Activated T-cell treated with anti-CD3 and anti-CD28 coated beads, Interleukin-2, amount 50 U/mL, for 48 hours (primary cell): ENCODE measurements at places on chromosomes 6 and 20.

- DNase-seq = no peak
Observed at GRCh38 chr6:4466769-4467480, 309.3 kb upstream of the CDYL start.

DNA sequence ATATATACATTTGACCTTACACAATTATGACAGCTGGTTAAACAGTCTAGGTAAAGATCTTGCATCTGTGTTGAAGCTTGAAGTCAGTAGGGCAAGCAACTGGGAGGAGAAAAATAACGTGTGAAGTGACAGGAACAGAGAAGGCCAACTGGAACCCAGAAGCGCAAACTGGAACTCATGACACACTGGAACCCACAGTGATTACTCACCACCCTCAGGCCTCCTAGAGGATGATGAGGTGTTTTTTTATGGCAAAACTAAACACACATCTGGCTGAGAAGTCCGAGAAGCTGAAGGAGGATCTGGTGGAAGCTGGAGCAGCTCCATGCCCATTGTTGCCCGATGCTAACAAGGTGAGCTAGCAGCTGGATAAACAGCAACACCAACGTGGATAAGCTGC, 108.1 kb downstream of the TMEM200A start:
- no peak for DNase-seq

GRCh38 chr20:61692479-61692878, 373.2 kb downstream of the TAF4 start:
- no peak for DNase-seq

DNA sequence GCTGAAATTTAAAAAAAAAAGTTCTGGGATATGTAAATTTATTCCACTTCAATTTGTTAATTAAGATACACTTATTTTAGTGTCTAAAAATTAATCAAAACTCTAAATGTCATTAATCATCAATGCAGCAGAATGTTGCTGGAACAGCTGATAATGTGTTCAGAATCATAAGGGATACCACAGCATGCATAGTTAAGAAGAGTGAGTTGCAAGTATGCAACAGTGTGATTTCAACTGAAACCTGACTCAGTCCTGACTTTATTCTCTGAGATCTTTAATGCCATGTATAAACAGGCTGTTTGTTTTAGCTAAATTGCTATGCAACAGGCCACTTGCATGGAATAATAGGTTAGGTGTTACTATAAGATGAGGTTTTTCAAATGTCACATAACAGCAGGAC, 1.4 kb downstream of the GRIK2 start:
- no peak for DNase-seq

- DNase-seq = no peak
Observed at GRCh38 chr6:143859891-143860660, 4.2 kb upstream of the ZC2HC1B start.

DNA sequence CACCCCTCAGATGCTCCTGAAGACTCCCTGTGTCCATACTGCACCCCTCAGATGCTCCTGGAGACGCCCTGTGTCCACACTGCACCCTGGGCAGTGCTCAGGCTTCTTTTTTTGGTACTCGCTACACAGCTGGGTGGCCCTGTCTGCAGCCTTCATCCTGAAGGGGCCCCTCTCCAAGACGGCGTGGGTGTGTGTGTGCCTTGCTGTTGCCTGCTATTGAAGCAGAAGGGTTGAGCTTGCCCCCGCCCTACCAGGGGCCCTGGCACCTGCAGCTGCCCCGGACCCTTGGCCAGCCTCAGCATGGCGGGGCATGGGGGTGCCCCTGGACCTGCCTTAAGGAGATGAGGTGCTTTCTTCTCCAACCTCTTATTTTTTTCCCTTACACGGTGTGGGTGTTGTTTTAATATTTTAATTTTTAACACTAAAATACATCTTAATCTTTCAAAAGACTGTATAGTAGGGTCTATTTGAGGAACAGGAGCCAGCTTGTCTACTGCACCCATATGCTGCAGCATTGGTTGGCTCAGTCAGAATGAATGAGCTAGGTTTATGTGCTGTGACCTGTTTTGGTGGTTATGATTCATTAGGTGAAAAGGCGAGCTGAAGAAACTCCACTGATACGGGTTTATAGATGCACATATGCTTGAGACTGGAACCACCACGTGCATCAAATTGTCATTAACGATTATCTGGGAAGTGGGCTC, 135.9 kb downstream of the AGPAT4 start:
- DNase-seq = no peak

DNA sequence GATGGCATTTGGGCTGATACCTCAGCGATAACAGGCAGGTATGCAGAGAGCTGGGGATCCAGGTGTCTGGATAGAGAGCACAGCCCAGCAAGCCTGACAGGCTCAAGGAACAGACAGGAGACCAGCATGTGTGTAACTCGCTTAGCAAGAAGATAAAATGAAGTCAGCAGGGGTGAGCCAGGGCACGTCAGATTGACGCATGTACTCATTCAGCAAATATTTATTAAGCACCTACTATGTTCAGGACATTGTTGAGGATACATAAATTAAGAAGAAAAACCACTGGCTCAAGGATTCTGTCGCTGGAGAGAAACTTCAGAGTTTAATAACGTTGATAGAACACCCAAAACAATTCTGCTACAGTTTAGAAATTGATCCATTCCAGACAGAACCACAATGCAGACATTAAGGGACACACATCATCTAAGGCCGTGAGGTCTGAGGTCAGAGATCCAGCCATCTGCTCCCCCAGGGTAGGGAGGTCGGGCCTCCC, 1.0 kb upstream of the DUSP22 start:
- DNase-seq = no peak

- no peak for DNase-seq
Observed at GRCh38 chr6:151445482-151445881, 6.4 kb downstream of the RMND1 start.

DNA sequence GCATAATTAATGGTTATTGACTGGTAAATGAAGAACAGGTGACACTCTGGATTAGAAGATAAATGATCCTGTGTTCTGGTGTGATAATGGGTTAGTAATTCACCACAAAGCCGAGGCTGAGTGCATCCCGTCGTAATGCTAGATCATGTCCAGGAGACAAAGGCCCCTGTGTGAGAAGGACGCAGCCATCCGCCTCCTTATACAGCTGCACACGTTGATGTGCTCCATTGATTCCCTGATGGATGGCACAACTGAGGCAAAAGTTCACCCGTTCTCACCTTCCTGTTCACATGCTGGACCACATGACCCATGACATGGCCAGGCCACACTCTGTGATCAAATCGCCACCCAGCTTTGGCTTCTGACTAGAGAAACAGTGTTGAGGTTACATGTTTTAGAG, 136.1 kb downstream of the FOXC1 start:
- DNase-seq = no peak

GRCh38 chr20:51641866-51642265, 99.3 kb upstream of the NFATC2 start:
- no peak for DNase-seq

- no peak for DNase-seq
Observed at GRCh38 chr6:131004387-131004755, 58.7 kb downstream of the EPB41L2 start.

DNA sequence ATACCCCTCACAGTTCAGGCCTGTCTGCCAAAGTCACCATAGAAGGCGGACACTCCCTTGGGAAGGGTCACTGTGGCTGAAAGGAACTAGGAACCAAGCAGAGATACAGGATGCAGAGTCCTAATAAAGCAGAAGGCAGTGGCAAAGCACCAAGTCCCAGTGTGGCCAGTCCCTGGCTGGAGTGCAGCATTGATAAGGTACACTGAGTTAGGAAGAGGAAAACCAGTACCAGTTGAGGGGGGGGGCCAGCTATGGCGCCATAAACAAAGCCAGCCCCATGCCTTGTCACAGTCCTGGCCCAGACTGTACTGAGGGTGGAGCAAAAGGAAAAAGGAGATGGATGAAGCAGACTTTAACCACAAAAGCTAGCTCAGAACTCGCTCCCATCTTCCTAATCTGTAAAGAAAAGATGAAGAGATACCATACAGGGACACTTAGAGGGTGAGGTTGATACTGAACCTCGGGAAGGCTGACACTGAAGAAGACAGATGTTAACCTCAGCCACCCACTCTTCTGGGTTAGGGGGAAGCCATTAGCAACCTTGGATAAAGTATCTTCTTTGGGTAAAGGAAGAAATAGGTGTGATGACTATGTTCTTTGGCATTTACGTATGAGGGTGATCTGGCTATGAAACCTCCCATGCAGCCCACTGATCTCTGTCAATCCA, 7.8 kb downstream of the ABHD12 start:
- DNase-seq = no peak

DNA sequence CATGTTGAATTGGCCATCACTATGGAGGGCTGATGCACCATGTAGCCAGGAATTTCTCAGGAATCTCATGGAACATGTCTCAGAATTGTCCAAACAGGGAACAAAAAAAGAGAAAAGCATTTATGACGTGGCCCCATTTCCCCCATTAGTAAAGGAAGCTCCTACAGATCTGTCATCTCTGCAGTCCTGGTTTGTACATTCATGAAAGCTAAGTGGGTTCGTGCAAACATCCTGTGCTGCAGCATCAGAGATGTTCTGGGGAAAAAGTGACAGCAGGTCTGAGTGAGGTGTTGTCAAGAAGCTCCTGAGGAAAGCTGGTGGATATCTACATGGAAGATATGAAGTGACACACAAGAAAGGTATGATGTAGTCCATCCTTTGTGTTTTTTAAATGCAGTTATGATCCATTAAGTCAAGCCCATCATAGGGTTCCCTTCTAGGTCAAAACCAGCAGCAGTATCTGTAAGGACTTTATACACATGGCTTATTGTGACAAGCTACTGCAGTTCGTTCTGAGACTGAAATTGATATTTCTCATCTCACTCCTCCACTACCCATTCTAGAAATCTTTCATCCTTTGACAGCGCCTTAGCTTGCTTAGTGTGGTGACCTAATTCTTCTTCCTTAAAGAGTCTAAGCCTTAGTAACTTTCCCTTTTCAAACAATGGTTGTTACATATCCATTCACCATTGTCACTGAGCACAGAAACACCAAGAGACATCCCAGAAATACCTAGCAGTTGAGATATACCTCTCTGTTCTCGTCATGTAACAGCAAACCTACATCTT, 200.0 kb upstream of the TCF21 start:
- no peak for DNase-seq

GRCh38 chr6:138609801-138610430, 110.6 kb upstream of the NHSL1 start:
- DNase-seq = no peak

GRCh38 chr6:111254779-111255166, 167.5 kb downstream of the SLC16A10 start:
- DNase-seq = no peak

GRCh38 chr20:57432862-57433491, 41.8 kb downstream of the RBM38 start:
- DNase-seq = peak; percentile 73

DNA sequence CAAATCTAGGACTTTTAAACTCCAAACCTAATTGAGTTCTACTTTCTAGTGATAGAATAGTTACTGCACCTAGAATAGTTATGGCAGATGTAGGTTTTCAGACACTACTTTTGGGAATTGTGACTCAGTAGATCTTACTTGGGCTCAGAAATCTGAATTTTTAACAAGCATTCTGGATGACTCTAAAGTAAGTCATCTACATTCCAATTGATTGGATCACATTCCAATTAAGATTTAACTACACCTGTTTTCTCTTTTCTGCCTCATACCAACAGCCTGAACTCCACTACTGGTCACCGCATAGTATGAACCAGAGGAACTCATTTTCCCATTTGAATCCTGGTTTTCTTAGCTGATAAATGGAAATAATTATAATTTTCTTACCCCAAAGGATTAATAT, 49.5 kb upstream of the TFAP2D start:
- DNase-seq = no peak

GRCh38 chr20:31764641-31765305, 25.7 kb downstream of the TPX2 start:
- no peak for DNase-seq

- no peak for DNase-seq
Observed at GRCh38 chr6:17894905-17895304, 92.5 kb downstream of the KIF13A start.

DNA sequence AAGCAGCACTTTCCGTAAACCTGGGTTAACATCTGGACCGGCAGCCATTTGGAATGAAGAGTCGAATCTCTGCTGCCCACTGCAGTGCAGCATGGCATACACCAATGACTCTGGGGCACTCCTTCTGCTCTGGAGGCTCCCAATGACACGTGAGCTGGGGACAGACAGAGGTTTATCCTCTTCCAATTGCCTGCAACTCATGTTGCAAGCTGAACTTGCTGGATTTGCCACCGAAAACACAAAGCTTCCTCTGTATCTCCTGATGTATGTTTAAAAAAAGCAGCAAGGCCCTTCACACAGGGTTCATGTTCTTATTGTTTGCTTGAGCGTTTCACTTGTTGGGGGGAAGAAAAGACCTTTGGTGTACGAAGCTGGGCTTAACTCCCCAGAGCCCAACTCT, 10.8 kb downstream of the NCOA5 start:
- no peak for DNase-seq

DNA sequence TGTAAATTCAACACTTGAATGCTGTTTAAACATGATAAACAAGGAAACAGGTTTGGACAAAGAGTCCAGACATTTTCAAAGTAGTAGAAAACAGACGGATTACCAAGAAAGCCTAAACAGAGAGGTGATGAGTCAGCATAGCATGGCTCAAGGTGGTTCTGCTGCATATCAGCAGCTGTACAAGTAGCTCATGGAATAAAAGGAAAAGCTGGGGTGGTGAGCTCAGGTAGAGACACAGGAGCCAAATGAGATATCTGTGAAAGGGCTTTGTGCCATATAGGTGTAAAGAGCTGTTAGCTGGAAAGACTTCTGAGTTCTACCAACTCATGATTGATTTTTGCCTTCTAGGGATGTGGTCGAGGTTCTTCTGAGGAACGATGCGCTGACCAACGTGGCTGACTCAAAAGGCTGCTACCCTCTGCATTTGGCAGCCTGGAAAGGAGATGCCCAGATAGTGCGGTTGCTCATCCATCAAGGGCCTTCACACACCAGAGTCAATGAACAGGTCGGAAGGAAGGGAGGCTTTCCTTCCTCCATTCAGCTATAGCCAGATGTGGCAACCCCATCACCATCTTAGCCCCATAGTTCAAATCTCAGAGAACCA, 80.7 kb downstream of the ANKS1A start:
- no peak for DNase-seq

DNA sequence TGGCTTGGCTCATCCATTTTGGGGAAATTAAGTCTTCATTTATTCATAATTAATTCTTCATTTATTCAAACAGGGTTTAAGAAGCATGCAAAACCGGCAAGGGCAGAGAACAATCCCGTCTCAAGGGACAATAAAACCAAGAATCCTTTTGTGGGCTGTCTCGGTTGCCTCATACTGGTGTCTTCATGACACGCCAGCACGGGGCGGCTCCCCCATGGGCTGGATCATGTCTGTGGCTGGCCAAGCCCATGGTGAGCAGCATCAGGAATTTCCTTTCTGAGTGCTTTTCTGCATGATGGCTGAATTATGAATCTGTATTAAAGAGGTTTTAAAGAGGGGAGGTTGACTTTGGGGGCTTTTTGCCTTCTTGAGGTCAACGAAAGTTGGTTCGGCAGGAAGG, 38.3 kb upstream of the DUSP22 start:
- no peak for DNase-seq
